ENCODE measurements at places on chromosomes 4 and X.

- no peak for DNase-seq
Measured at GRCh38 chr4:40388239-40388638, 53.1 kb downstream of the CHRNA9 start.

DNA sequence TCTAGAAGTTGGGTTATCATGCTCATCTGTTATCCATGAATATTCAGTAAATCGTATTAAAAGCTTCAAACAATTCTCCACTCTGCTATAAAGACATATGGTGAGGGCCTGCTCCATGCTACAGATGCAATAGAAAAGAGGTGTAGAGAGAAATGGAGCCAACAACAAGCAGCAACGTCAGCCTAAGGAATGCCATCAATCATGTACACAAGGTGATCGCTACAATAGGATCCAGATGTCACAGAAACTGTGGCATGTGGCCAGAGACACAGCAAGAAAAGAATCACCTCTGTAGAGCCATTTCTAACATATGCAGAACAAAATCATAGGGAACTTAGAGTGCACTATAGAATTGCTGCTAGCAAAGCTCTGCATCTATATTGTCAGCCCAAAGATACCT is 1188.1 kb downstream of the PCDH7 start:
- no peak for DNase-seq

DNA sequence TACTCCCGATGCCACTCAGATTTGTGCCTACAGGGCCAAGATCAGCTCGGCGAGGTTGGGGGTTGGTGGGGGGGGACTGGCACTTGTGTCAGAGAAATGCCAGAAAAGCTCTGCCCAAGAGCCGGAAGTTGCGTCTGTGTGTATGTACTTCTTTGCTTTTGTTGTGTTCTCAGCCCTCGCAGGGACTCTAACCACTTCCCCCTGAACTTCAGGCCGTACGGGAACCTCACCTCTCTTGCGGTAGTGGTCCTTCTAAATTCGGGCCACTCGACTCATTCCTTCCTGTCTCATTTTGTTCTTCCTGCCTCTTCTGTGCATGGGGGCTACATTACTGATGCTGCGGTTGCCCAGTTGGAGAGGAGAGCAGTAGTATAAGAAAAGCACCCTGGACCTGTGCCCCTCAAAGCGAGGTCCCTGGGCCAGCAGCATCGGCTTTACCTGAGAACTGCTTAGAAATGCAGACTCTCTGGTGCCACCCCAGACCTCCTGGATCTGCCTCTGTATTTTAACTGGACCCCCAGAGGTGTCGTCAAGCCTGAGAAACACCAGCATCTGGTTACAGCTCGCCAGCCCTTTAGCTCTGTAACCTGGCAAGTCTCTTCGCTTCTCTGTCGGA is 146.3 kb upstream of the RPS6KA3 start:
- DNase-seq = no peak

DNA sequence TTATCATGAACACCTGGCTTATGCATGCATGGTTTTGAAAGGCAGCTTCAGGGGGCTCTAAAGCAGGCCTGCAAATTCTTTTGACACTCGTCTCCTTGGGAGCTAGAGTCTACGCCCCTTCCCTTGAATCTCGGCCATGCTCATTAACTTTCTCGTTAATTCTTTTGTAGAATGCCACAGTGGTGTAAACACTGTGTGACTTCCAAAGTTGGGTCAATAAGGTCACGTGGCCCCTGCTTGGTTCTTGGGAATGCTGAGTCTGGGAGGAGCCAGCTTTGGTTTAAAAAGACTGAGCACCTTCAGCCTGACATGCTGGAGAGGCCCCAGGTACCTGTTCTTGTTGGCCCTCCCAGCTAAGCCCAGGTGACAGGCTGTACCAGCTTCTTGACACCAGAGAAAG is 228.4 kb downstream of the DHRSX start:
- no peak for DNase-seq

DNA sequence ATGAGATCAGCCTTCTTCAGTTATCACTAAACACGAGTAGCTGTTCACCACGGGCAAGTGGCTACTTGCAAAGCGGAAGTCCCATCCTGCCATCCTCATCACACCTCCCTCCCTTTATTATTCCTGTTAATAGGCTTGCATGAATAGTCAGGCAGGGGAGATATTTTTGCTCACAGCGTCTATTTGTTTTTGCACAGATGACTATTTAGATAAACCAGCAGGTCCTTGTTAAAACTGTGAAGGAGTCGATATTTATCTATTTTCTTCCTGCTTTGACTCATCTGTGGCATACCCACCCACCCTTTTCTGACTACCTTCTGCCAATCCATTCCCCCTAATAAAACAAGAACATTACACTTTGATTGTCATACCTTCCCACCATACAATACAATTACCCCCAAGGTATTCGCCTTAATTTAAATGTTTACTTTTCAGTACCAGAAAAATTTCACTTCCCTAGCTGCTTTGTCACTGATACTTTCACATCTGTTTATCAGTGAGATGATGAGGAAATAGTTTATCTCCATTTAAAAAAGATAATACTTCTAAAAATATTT is 96.6 kb upstream of the BANK1 start:
- DNase-seq = peak; percentile 95

- no peak for DNase-seq
Measured at GRCh38 chr4:73104695-73105094, 35.2 kb upstream of the COX18 start.

DNA sequence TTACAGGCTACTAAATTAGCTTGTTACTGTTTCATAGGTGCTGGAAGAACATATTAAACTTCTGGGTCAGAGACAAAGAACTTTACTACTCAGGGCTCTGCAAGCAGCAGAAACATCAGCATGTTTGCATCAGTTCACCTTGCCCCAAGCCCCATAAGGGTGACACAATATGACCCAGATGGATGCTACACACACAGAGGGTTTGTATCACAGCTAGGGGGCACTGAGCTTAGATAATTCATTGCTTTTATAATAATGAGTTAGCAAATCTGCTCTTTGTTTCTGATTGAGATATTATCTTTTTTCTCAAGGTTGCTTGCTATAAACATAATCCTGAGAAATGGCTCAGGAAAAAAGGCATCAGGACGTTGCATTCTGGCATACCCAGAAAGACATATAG is 4.8 kb upstream of the SYNPO2 start:
- DNase-seq = no peak

GRCh38 chr4:168787801-168788595 is 222.1 kb downstream of the CBR4 start:
- no peak for DNase-seq

- DNase-seq = no peak
Measured at GRCh38 chr4:39526765-39527295, 409 bp downstream of the UGDH start.

Measured in epithelial cell of esophagus (primary cell).